ENCODE measurements at places on chromosomes 11 and 22.
A peak's percentile ranks its signal among the peaks of the same experiment; 100 is the strongest.

- DNase-seq = no peak
These were observed 76.2 kb downstream of the SLC1A2 start for GRCh38 chr11:35343033-35343598.

GRCh38 chr22:31292236-31292989 is at the start of gene PIK3IP1:
PIK3IP1 (minus strand) TSS chr22:31292488; CDS start chr22:31292344, 144 bp downstream.
- peak; percentile 79 for DNase-seq

DNA sequence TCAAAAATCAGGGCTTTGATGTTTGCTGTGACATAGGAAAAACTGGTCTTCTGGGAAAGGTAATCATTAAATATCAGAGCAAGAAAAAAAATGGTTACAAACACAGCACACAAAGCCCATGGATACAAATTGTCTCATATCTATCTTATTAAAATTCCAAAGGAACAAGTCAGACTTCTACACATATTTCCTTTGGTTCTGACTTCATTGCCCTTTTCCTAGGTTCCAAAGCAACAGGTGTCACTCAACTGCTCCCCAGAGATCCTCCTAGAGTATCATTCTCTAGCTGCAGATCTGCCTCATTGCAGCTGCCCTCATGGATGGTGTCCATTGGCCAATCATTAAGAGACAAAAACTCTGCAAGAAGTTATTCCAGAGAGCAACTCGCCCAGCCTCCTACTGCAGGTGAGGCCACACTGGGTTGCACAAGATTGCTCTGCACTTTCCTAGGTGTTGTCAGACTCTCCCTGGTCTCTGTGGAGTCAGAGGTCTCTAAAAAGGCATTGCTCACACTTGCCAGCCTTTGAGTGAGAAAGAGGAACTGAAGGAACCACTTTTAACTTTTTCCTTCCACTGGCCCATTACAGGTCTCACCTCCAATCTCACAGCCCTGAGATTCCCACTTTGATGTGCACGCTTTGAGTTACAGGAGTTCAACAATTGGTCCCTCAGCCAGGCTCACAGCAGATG is 5.7 kb downstream of the DRICH1 start:
- DNase-seq = no peak

DNA sequence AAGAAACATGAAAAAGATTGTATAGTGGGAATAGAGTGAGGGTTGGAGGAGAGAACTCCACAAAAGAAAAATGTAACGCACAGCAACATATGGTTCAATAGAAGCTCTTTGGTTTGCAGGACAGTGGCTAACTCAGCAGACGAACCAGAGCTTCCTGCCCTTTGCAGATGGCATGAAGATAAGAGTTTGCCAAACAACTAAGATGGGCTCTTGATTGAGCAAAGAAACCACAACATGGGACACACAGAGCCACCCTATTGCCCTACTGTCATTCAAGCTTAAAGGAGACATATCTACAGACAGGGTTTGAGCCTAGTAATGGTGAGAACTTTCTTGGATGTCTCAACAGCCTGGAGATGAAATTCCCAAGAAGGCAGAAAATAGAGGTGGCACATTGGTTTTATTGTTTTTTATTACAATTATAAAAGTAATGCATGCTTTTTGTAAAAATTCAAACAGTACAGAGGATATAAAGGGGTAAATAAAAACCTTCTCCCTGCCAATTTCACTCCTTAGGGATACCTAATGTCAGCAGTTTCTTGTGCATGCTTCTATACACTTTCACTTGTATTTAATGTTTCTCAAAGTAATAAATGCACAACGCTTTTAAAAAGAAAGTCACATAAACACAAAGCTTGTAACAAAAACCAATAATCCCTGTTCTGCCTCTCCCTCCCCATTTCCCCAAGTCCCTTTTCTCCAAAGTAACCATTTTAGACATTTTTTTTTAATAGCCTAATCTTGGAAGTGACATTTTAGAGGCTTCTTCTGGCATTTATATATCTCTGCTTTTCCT is 63.7 kb downstream of the COPB1 start:
- DNase-seq = no peak

GRCh38 chr11:100578831-100579311 is 108.2 kb upstream of the ARHGAP42 start:
- DNase-seq = no peak

DNA sequence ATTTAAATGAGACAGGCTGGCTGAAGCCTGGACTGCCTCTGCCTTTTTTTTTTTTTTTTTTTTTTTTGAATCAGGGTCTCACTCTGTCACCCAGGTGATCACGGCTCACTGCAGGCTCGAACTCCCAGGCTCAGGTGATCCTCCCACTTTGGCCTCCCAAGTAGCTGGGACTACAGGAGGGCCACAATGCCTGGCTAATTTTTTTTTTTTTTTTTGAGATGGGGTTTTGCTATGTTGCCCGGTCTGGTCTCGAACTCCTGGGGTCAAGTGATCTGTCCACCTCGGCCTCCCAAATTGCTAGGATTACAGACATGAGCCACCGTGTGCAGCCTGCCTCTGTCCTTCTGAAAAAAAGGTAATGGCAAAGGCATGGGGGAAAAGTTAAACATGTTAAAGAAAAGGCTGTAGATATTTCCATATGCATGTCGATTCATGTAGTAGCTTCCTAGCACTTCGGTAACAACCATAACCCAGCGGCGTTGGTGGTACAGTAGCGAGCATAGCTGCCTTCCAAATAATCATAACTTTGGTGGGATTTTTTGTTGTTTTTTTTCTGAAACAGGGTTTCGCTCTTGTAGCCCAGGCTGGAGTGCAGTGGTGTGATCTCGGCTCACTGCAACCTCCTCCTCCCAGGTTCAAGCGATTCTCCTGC is 48.8 kb downstream of the MCHR1 start:
- DNase-seq = peak; percentile 25

GRCh38 chr11:124656774-124657630 is 16.5 kb downstream of the SIAE start:
- no peak for DNase-seq

GRCh38 chr11:69966910-69967483 is 111.1 kb upstream of the ANO1 start:
- DNase-seq = no peak

DNA sequence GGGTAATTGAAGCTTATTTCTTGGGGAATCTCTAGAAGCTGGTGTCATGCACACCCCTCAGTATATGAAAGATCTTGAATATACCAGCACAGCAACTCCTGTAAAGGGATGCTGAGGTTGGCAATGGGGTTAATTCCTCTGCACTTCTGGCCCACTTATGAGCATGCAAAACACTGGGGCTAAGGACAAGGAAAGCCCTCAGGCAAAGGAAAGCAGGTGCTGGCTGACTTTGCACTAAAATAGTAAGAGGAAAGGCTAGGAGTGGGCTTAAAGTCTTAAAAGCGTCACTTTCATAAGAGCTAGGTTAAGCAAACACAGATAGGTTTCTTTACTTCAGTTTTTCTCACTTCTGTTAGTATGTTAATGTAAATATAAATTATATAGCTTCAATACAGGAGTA is 572.6 kb upstream of the LUZP2 start:
- no peak for DNase-seq

GRCh38 chr11:95076416-95076815 is 9.7 kb downstream of the SRSF8 start:
- no peak for DNase-seq

- no peak for DNase-seq
These were observed 182.8 kb downstream of the C11orf87 start for GRCh38 chr11:109604481-109605400.

DNA sequence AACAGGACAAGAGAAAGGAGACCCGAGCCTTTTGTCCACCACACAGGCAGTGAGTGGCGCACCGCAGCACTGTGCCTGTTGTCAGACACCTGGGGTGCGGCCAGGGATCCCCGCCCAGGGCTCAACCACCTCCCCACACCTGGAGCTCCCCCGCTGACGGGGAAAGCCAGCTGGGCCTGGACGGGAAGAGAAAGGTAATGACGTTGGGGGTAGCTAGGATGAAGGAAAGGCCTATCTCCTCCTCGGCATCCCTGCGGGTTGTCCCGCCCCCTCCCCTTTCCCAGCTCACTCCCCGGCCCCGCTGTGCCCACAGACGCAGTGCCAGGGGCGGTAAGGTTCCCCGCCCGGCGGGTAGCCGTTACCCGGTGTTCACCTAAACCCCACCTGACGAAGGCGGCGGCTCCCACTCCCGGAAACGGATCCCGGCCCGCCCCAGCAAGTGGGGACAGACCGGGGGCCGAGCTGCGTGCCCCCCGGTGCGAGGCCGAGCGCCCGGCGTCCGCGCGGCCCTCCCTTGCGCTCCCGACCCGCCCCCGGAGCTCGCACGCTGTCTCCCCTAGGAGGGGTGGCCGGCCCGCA is 495 bp downstream of the HYOU1 start:
- no peak for DNase-seq

DNA sequence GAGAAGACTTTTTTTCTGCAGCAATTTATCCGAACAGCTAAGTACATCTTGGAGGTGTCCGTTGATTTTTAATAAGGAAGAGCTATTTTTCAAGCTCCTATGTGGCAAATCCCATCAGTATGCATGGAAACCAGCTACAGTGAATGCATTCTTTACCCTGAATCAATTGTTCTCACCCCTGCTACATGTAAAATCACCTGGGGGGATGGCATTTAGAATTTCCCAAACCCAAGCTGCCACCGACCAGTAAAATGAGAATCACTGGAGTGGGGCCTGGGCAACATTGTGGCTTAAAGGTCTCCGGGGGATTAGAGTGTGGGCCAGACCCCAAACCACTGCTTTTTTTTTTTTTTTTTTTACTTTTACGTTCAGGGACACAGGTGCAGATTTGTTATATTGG is 2.8 kb upstream of the ZNF195 start:
- DNase-seq = no peak

DNA sequence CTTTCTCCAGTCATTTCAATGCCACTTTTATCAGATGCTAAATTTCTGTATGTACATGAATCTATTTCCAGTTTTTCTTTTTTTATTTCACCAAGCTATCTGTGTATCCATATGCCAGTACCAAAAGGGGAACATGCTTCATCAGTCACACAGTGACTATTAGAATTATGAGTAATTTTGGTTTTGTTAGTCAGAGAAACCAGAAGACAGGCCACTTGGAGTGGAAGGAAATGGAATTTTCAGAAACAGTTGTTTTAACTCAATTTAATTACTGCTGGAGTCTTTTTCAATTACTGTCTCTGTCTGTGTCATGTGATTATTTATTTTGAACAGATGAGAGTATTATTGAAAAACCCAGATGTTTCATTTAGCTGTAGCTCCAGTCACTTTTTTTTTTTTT is 84.6 kb upstream of the ANO3 start:
- DNase-seq = peak; percentile 21

Data from foreskin melanocyte (primary cell).